ENCODE measurements at places on chromosomes 1 and 21. TPM values are rescaled to one million over a fixed set of nuclear protein-coding genes. Genes with fewer than 3 reads are reported as not detected.

GRCh38 chr1:10528066-10529014 lies 53.6 kb downstream of the PEX14 start:
- no peak for DNase-seq

GRCh38 chr1:168476588-168477385 lies 67.0 kb downstream of the XCL2 start:
- no peak for DNase-seq

- no peak for DNase-seq
These were observed 15.6 kb downstream of the TPM3 start for GRCh38 chr1:154176337-154176736.

DNA sequence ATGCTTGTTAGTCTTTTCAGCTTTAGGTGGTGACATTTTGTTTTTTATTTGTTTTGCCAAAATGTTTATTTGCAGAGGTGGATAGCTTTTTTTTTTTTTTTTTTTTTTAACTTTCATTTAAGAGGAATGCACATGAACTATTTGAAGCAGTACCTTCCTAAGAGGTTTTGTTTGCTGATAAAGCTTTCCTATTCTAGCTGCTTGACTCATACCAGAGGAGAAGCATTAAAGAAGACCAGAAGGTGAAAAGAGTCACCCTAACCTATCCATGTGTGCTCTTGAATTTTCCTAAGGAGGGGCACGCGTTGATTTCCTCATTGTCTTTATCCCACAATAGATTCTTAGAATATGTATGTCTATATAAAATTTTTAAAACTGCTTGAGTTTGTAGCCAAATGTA lies 57.7 kb downstream of the PRDM2 start:
- no peak for DNase-seq

GRCh38 chr1:9629445-9630201 lies 21.9 kb upstream of the PIK3CD start:
- DNase-seq, result peak; percentile 90

- peak; percentile 24 for DNase-seq
These were observed 21.7 kb upstream of the LSS start for GRCh38 chr21:46250146-46250725.

GRCh38 chr1:184556665-184557064 lies 169.8 kb downstream of the C1orf21 start:
- no peak for DNase-seq

DNA sequence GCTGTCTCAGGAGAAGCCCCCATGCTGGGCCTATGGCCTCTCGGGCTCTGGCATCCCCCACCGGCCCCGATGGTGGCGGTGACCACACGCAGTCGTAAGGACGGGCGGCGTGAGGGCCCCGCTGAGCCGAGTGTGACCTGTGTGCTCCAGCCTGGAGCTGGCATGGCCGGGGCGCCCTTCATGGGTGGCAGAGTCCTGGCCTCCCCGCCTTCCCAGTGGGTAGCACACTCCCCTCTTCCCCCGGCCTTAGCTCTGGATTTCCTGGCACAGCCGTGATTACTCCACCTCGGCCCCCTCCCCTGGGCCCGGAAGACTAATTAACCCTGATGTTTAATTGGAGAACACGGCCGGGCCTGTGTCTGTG lies 44.6 kb downstream of the SLX9 start:
- DNase-seq, result no peak

DNA sequence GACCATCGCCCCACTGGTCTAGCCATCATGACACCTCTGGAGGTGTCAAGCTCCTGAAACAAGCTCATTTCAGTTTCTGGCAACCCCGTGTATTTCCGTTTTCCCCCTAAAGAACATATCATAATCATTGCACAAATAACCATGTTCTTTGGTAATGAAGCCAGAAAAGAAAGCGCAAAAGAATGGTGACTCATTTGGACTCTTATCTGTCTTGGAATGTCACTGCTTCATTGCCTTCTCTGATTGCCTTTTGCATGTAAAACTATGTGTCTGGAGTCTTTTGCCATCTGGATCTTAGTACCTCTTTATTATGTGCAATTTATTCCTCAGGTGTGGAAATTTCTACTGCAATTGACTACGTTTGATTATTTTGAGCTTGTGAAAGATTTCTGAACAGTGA lies 110.5 kb downstream of the COLGALT2 start:
- DNase-seq, result no peak

DNA sequence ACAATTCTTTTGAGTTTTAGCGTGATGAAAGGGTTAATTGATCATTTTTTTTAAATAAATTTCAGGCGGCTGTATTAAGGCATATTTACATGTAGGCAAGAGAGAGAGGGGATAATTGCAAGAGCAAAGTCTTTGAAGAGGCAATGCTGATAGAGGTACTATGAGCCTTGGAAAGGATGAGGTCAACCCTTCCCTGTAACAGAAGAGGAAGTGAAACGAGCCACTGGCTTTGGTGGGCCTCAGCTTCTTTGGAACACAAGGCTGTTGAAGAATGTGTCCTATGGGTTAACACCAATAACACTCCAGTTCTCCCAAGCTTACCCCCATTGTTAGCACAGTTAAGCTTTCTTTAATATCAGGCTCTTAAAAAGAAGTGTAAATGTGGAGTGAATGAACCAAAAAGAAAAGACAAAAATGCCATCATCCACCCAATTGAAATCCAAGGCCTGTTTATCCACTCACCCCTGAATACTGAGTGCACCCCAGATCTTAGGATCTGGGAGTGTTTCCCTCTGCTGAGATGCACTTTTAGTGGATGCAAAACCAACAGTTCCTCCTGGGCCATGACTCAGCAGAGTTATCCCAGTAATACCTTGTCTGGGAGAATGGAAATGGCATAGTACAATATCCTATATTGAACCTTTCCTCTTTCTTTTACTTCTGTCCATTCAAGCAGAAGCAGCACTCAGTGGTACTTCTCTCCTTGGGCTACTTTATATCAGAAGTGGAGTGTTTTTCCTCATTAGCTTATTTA lies 216.4 kb downstream of the SLC44A5 start:
- DNase-seq, result no peak

GRCh38 chr1:51009381-51009780 lies 39.3 kb downstream of the CDKN2C start:
- no peak for DNase-seq

Gene OR14K1
- total RNA-seq, result not detected

Gene FTCD
- total RNA-seq, result 0.22 TPM

Measured in activated CD4-positive, alpha-beta memory T cell treated with anti-CD3 and anti-CD28 coated beads for 36 hours (primary cell).